ENCODE measurements at places on chromosomes 2 and 18.

DNA sequence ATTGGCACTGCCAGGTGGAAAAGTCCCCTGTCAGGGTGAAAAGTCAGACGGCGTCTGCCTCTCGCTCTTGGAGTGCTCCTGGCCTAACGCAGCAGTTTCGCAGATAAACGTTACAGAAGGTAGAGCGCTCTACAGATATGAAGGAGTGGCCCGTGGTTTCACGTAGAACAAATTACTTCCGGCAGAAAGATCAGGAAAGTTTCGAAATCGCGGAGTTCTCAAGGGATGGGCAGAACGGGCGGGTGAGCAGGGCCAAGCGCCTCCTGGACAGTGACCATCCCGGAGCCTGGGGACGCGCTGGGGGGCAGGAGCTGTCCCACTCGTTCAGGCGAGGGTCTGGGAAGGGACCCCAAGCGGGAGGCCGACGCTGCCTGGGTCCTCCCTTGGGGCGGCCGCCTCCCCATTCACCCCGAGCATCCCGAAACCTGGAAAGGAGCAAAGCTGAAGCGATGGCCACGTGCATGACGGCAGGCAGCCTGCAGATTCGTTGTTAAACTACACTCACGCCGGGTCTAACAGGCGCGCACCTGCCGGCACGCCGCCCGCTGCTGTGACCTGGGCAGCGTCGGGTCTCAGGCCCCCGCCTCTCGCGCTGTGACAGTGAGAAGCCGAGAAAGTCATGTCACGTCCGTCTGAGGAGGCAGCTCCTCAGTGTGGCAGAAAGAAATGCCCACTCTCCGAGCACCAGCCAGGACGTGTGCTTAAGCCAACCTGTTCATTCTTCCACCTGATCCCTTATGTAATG lies 122.9 kb upstream of the SALL3 start:
- no peak for DNase-seq

- peak; percentile 69 for DNase-seq
Measured at GRCh38 chr2:8653485-8653884, 28.4 kb upstream of the ID2 start.

- no peak for DNase-seq
Measured at GRCh38 chr2:11456251-11456650, 9.7 kb downstream of the E2F6 start.

- DNase-seq: no peak
Measured at GRCh38 chr2:27096748-27097297, 10.3 kb downstream of the KHK start.

- no peak for DNase-seq
Measured at GRCh38 chr2:10584242-10584753, 105.5 kb downstream of the NOL10 start.

DNA sequence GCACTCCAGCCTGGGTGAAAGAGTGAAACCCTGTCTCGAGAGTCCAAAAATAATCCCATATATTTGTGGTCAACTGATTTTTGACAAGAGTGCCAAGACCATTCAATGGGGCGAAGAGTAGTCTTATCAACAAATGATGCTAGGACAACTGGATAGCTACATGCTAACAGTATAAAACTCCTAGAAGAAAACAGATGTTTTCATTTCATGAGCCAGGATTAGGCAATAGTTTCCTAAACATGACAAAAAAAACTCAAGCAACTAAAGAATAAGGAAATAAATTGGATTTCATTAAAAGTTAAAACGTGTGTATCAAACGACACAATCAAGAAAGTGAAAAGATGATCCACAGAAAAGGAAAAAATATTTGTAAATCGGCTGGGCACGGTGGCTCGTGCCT lies 6.3 kb downstream of the LIMS2 start:
- no peak for DNase-seq

DNA sequence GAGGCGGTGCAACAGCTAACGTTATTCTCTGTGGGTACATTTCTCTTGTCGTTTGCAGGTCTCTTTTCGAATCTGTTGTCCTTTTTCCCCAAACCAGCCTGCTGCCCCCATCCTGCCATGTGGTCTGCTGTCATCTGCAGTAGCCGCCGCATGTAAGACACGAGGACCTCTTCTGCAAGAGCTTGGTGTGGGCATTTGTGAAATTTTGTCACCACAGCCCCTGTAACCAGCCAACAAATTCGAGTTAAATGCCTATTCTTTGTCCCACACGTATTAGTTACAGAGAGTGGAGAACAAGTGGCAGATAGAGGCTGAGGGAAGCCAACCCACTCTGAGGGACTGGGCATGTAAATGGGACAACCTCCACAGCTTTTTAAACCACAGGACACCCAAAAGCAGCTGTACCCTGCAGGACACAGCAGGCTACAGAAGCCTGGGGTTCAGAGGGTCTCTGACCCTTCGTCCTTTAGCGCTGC lies 35.0 kb downstream of the ITGA6 start:
- no peak for DNase-seq

- no peak for DNase-seq
Measured at GRCh38 chr2:1654696-1655374, 89.5 kb downstream of the PXDN start.

GRCh38 chr2:150630587-150631235 lies 143.2 kb upstream of the RND3 start:
- peak; percentile 7 for DNase-seq

GRCh38 chr18:2656237-2656980 lies 883 bp downstream of the SMCHD1 start:
- DNase-seq: peak; percentile 19

DNA sequence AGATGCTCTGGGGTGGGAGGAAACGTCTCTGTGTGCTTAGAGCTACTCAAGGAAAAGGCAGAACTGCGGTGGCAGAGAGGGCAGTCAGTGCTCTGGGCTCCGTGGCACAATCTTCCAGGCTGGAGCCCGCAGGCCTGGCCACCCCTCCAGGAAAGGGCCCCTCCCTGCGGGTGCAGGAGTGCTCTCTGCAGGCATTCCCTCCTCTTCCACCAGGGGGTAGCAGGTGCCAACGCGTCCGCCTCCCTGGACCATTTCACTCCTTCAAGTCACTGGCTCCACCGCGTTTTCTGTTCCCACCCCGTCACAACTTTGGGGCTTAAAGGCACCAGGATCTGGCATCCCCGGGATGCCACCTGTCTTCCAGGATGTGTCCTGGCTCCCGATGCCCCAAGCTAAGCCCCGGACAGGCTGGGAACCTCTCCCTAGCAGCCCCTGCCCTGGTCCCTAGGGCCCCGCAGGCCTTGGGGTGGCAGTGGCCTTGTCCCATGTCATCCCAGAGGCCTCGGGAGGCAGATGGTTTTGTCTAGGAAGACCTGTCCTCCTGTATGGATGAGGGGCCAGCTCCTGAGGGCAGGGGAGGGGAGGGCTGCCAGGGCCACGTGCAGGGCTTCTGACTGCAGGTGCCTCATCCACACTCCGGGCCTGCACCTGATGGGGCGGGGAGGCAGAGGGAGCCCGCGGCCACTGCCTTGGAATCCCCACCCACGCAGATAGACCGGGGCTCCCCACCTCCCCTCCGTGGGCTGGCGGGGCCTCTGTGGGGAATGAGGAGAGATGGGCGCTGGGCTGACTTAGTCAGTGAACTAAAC lies 26.4 kb downstream of the KCNIP3 start:
- DNase-seq: peak; percentile 4

DNA sequence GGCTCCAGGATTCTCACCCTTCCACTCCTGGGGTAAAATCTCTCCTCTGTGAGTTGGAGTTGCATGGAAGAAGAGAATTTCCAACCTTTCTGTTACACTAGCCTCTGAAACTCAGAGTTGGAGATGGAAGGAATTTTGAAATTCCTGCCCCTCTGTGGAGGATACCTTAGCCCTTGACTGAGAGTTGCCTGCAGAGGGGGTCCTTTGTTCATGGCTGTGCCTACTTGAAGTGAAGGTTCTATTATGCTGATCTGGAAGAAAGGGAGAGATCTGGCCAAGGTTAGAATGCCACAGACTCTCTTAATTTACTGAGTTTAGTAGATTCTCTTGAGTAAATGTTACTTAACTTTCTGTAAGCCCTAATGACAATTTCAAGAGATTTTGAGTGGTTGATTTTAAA lies 626.6 kb upstream of the GYPC start:
- DNase-seq: no peak

GRCh38 chr2:177573120-177573519 lies 180.5 kb downstream of the AGPS start:
- DNase-seq: peak; percentile 75

GRCh38 chr2:45452866-45453265 lies 158.2 kb downstream of the SRBD1 start:
- no peak for DNase-seq

All from NCI-H2171 treated with DMSO at 0.1 percent for 48 hours (cell line).